Heart left ventricle (tissue), 16 donors: ENCODE measurements at places on chromosomes 16 and 17. TPM values are rescaled to one million over a fixed set of nuclear protein-coding genes. Genes with fewer than 3 reads are reported as not detected.

Gene RNF157
- total RNA-seq: 5.2 TPM

Gene NPIPB2
- total RNA-seq: 1.4 TPM

Gene EXOC7
- total RNA-seq: 64.4 TPM

Gene PERCC1
- total RNA-seq: 0.32 TPM

Gene CDH13
- total RNA-seq: 137 TPM

Gene HBA1
- 806 TPM for total RNA-seq

Gene NOTUM
- total RNA-seq: not detected

Gene CCL8
- total RNA-seq: not detected

Gene SRP68
- total RNA-seq: 33.2 TPM

Gene CCDC200
- not detected for total RNA-seq

Gene ZNF750
- not detected for total RNA-seq

GRCh38 chr17:73393962-73394361 lies 82.2 kb upstream of the CDC42EP4 start:
- H3K27ac ChIP-seq: no peak overlapping the region
- no peaks in the 10 kb centered on the region for H3K27me3 ChIP-seq
- no peak for DNase-seq
- no peaks in the 10 kb centered on the region for H3K4me1 ChIP-seq
- no peaks in the 10 kb centered on the region for H3K36me3 ChIP-seq

- H3K27me3 ChIP-seq: no peaks in the 10 kb centered on the region
- H3K27ac ChIP-seq: no peak overlapping the region
- no peaks in the 10 kb centered on the region for H3K36me3 ChIP-seq
- H3K4me1 ChIP-seq: no peaks in the 10 kb centered on the region
- no peak for DNase-seq
Observed at GRCh38 chr16:12215277-12216105, 239.0 kb downstream of the SNX29 start.

- no peaks in the 10 kb centered on the region for H3K36me3 ChIP-seq
- H3K4me1 ChIP-seq: no peaks in the 10 kb centered on the region
- H3K4me3 ChIP-seq: no peak overlapping the region
- DNase-seq: no peak
- H3K27me3 ChIP-seq: no peaks in the 10 kb centered on the region
Observed at GRCh38 chr16:59090541-59090940, 356.4 kb upstream of the GOT2 start.

- H3K4me3 ChIP-seq: no peak overlapping the region
- H3K27me3 ChIP-seq: no peaks in the 10 kb centered on the region
- no peaks in the 10 kb centered on the region for H3K36me3 ChIP-seq
- no peak for DNase-seq
- H3K27ac ChIP-seq: peak overlapping the region; percentile 66
Observed at GRCh38 chr17:4945944-4946280, 2.4 kb downstream of the PFN1 start.

DNA sequence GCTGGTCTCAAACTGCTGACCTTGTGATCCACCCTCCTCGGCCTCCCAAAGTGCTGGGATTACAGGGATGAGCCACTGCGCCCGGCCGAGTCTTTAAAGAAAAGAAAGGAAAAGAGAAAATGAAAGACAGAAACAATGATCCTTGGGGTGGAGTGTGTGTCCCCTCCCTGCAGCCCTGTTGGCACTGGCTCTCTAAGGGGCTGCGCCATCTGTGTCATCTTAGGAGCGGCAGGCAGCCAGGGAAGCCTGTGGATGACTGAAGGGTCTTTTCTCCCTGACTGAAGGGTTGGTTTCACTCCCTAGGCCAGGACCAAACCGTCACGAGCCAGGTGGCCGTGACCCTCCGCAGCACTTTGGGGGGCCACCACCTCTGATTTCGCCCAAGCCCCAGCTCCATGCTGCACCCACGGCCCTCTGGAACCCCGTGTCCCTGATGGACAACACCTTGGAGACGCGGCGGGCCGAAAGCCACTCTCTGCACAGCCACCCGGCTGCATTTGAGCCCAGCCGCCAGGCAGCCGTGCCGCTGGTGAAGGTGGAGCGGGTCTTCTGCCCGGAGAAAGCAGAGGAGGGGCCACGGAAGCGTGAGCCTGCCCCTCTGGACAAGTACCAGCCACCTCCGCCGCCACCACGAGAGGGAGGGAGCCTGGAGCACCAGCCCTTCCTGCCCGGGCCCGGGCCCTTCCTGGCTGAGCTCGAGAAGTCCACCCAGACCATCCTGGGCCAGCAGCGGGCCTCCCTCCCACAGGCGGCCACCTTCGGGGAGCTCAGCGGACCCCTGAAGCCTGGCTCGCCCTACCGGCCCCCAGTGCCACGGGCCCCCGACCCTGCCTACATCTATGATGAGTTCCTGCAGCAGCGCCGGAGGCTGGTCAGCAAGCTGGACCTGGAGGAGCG lies 27.7 kb downstream of the GINS2 start:
- no peak overlapping the region for H3K27ac ChIP-seq
- peak; percentile 33 for DNase-seq
- peaks cover 78% of the 10 kb centered on the region for H3K36me3 ChIP-seq
- H3K27me3 ChIP-seq: no peaks in the 10 kb centered on the region
- H3K4me1 ChIP-seq: peaks cover 5% of the 10 kb centered on the region

GRCh38 chr16:87628940-87629339 lies 26.6 kb downstream of the JPH3 start:
- H3K4me3 ChIP-seq: no peak overlapping the region
- H3K27ac ChIP-seq: no peak overlapping the region
- H3K27me3 ChIP-seq: no peaks in the 10 kb centered on the region
- no peaks in the 10 kb centered on the region for H3K4me1 ChIP-seq
- no peak for DNase-seq
- no peaks in the 10 kb centered on the region for H3K36me3 ChIP-seq

DNA sequence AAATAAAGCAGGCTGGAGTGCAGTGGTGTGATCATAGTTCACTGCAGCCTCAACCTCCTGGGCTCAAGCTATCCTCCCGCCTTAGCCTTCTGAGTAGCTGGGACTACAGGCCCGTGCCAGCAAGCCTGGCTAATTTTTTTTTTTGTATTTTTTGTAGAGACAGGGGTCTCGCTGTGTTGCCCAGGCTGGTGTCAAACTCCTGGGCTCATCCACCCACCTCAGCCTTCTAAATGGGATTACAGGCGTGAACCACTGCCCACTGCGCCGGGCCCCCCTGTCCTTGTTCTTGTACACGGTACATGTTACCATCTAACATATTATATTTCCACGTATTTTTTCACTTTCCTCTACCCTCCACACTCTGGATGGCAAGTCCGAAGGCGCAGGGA lies 3.1 kb upstream of the CDH3 start:
- H3K27me3 ChIP-seq: peaks cover 52% of the 10 kb centered on the region
- H3K27ac ChIP-seq: no peak overlapping the region
- no peak overlapping the region for H3K4me3 ChIP-seq
- H3K36me3 ChIP-seq: no peaks in the 10 kb centered on the region
- H3K4me1 ChIP-seq: peaks cover 27% of the 10 kb centered on the region

- H3K27me3 ChIP-seq: no peaks in the 10 kb centered on the region
- no peak overlapping the region for H3K27ac ChIP-seq
- no peak overlapping the region for H3K4me3 ChIP-seq
- H3K36me3 ChIP-seq: peaks cover 70% of the 10 kb centered on the region
Observed at GRCh38 chr17:67974185-67974584, 22.1 kb downstream of the C17orf58 start.

DNA sequence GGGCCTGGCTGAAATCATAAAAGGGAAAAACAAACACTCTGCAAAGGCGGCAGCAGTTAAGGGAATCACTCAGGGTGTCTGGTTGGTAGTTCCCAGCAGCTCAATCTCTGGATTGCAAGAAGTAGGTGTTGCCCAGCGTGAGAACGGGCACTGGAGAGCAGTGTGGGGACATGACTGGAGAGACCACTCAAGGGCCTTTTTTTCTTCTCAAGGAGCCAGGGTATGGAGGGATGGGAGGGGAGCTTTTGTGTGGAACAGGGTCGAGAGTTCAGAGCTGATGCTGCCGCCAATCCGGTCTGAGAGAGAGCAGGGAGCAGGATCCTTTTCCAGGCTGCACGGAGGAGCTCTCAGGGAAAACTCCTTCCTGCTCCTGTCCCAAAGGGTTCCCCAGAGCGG lies 15.2 kb downstream of the SCNN1B start:
- no peaks in the 10 kb centered on the region for H3K4me1 ChIP-seq
- no peaks in the 10 kb centered on the region for H3K27me3 ChIP-seq
- H3K4me3 ChIP-seq: no peak overlapping the region
- no peak for DNase-seq
- H3K36me3 ChIP-seq: no peaks in the 10 kb centered on the region
- H3K27ac ChIP-seq: no peak overlapping the region

- H3K4me1 ChIP-seq: peaks cover 4% of the 10 kb centered on the region
- no peak for DNase-seq
- no peaks in the 10 kb centered on the region for H3K27me3 ChIP-seq
- no peak overlapping the region for H3K27ac ChIP-seq
Observed at GRCh38 chr17:32654324-32654723, 167.5 kb downstream of the CDK5R1 start.

DNA sequence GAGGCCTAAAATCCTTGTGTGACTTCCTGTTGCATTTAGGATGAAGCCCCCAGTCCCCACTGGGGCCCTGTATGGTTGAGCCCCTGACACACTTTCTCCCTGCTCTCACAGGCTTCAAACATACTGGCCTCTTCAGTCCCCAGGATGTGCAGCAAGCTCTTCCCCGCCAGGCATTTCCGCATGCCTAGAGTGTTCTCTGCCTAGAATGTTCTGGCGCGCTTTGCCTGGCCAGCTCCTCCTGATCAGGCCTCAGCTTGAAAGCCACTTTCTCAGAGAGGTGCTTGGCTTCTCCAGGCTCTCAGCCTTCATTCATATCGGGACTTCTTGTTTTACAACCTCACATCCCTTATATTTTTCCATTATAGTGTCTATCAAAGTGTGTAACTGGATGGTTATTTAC lies 123.7 kb downstream of the SPACA3 start:
- H3K27me3 ChIP-seq: no peaks in the 10 kb centered on the region
- no peaks in the 10 kb centered on the region for H3K36me3 ChIP-seq
- H3K27ac ChIP-seq: no peak overlapping the region
- H3K4me3 ChIP-seq: no peak overlapping the region
- no peak for DNase-seq

GRCh38 chr17:63698381-63698885 lies 1.5 kb downstream of the LIMD2 start:
- peak overlapping the region; percentile 63 for H3K4me3 ChIP-seq
- peaks cover 34% of the 10 kb centered on the region for H3K36me3 ChIP-seq
- H3K27me3 ChIP-seq: no peaks in the 10 kb centered on the region
- DNase-seq: no peak
- H3K4me1 ChIP-seq: peaks cover 14% of the 10 kb centered on the region
- H3K27ac ChIP-seq: peak overlapping the region; percentile 96

GRCh38 chr16:5605404-5605803 lies 507.8 kb upstream of the EEF2KMT start:
- H3K4me1 ChIP-seq: no peaks in the 10 kb centered on the region
- H3K27me3 ChIP-seq: no peaks in the 10 kb centered on the region
- H3K4me3 ChIP-seq: no peak overlapping the region

DNA sequence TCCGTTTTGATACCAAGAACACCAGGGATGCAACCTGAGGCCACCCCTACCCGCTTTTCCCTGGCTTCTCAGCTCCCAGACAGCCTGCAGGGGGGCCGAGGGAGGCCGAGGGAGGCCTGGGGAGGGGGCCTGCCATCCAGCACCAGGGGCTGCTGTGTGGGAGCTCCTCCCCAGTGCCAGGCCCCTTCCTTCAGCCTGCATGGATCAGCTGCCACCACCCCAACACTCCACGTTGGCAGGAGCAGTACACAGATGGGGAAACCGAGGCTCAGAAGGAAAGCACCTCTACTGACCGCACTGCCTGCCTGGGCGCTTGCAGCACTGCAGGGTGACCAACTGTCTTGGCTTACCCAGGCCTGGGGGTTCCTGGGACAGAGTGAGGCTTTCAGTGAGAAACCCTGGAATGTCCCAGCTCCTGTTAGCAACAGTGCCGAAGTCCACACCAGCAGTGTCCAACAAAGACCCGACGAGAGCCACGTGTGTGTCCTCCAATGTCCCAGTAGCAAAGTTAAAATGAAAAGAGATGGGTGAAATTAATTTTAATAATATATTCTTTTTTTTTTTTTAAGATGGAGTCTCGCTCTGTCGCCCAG lies 5.3 kb upstream of the OSGIN1 start:
- H3K36me3 ChIP-seq: no peaks in the 10 kb centered on the region
- peaks cover 6% of the 10 kb centered on the region for H3K4me1 ChIP-seq
- no peak overlapping the region for H3K4me3 ChIP-seq
- H3K27me3 ChIP-seq: no peaks in the 10 kb centered on the region
- H3K27ac ChIP-seq: no peak overlapping the region

GRCh38 chr17:42453439-42453838 lies 5.2 kb upstream of the ATP6V0A1 start:
- H3K27me3 ChIP-seq: no peaks in the 10 kb centered on the region
- no peak overlapping the region for H3K4me3 ChIP-seq
- peaks cover 28% of the 10 kb centered on the region for H3K4me1 ChIP-seq
- no peak overlapping the region for H3K27ac ChIP-seq

DNA sequence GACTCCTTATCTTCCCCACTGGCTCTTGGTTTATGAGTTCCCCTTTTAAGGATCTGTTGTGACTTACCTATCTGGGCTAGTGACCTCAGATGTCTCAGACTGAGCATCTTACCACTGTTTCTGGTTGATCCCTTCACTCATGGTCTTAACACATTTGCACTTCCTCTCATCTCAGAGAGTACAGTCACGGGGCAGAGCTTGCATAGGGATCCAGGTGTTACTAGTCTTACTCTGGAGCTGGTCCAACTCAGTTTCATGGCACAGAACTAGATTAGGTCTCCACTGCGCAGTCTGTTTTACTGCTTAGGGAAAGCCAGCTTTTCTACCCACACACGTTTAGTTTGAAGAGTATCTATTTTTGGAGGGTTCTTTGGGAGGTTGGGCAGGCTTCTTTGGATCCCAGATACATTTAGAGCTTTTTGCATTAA lies 10.2 kb downstream of the GABARAPL2 start:
- peaks cover 27% of the 10 kb centered on the region for H3K4me1 ChIP-seq
- H3K36me3 ChIP-seq: peaks cover 100% of the 10 kb centered on the region
- no peak for DNase-seq
- no peak overlapping the region for H3K27ac ChIP-seq
- H3K27me3 ChIP-seq: no peaks in the 10 kb centered on the region
- no peak overlapping the region for H3K4me3 ChIP-seq

- H3K4me3 ChIP-seq: no peak overlapping the region
- H3K27ac ChIP-seq: no peak overlapping the region
Observed at GRCh38 chr16:3744018-3744417, 26.7 kb upstream of the TRAP1 start.

GRCh38 chr17:47324224-47325020 lies 667 bp downstream of the EFCAB13 start:
- peak overlapping the region; percentile 70 for H3K4me3 ChIP-seq
- H3K4me1 ChIP-seq: no peaks in the 10 kb centered on the region
- DNase-seq: peak; percentile 62
- no peaks in the 10 kb centered on the region for H3K36me3 ChIP-seq
- H3K27ac ChIP-seq: peak overlapping the region; percentile 88

DNA sequence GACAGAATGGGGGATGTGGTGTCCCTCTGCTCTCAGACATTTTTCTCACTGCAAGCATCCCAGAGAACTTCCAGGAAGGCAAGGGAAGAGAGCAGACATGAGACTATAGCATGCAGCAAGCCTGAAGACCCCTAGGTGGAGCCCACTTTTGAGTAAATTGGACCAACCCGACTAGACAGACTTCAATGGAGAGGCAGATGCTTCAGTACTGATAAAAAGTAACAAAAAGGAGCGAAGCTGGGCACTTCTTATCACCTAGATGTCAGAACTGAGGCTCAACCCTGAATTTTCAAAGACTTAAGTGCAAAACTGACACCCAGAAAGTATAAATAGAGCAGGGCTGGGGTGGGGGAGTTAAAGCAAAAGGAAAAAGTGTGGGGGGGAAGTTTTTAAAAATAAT lies 130.8 kb downstream of the PMP22 start:
- DNase-seq: no peak
- H3K4me1 ChIP-seq: no peaks in the 10 kb centered on the region
- H3K4me3 ChIP-seq: no peak overlapping the region
- no peaks in the 10 kb centered on the region for H3K27me3 ChIP-seq
- no peaks in the 10 kb centered on the region for H3K36me3 ChIP-seq

GRCh38 chr17:10064536-10064935 lies 133.9 kb downstream of the GAS7 start:
- DNase-seq: no peak
- H3K27ac ChIP-seq: no peak overlapping the region
- peaks cover 25% of the 10 kb centered on the region for H3K4me1 ChIP-seq
- H3K36me3 ChIP-seq: no peaks in the 10 kb centered on the region
- no peak overlapping the region for H3K4me3 ChIP-seq
